ENCODE measurements at places on chromosomes 6 and 20.

- ATAC-seq, result no peak
Observed at GRCh38 chr6:53282234-53282633, 66.5 kb downstream of the ELOVL5 start.

DNA sequence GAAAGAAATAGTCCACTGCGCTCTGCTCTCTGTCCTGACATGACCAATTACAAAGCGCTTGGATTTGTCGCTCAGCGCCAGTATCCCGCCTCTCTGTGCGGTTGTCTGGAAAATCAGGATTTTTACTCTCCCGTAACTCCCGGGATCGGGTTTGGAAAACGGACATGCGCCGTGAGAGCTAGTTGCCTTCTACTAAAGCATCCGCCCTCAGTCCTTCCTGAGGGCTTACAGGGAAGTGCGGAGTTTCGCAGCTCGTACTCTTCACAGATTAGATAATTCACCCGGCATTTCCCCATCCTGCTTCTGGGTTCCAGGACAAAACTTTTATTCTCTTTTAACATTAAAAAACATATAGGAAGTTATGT is 427 bp upstream of the MKKS start:
- peak; percentile 89 for ATAC-seq

DNA sequence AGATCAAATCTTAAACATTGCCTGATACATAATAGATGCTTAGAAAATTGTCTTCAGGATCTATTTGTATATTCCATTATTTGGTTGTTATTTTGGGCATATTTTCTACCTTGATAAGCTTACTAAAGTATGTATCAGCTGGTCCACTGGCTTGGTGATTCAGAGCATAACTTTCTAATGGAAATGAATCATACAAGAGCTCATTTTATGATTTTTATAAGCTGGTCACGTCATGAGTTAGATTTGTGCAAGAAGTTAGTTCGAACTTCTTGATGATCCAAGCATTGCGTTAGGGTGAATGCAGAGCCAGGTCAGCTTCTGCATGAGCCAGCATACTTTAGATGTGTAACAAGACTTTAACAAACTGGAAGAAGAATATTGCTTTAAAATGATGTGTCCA is 144.5 kb upstream of the FLRT3 start:
- ATAC-seq, result no peak

DNA sequence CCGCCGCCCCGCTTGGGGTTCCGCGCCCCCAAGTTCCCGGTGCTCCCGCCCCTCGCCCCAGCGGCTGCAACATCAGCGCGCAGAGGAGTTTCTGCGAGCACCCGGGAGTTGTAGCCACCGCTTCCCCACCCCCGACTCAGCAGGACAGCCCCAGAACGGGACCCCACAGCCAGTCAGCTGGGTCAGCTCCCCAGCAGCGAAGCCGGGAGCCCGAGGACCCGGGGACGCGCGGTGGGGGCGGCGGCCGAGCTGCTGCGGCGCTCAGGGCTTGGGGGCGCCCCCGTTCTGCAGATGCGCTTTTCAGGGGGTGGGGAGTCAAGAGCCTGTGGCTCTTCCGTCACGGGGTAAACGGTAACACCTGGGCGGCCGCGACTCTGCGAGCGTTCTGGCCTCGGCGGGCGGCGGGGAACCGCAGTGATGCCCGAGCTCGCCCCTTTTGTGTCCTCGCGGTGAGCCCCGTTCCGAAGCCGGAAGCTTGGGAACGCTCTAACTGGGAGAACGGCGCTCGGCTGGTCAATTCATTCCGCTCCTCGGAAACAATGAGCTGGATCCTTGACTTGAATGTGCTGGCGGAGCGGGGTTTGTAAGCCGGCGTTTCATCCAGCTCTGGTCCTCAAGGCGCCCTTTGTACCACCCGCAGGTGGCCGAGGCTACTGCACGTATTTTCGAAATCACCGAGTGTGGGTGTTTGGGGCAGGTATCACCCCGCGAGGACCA is 774 bp downstream of the PLEKHG1 start:
- ATAC-seq, result peak; percentile 70

DNA sequence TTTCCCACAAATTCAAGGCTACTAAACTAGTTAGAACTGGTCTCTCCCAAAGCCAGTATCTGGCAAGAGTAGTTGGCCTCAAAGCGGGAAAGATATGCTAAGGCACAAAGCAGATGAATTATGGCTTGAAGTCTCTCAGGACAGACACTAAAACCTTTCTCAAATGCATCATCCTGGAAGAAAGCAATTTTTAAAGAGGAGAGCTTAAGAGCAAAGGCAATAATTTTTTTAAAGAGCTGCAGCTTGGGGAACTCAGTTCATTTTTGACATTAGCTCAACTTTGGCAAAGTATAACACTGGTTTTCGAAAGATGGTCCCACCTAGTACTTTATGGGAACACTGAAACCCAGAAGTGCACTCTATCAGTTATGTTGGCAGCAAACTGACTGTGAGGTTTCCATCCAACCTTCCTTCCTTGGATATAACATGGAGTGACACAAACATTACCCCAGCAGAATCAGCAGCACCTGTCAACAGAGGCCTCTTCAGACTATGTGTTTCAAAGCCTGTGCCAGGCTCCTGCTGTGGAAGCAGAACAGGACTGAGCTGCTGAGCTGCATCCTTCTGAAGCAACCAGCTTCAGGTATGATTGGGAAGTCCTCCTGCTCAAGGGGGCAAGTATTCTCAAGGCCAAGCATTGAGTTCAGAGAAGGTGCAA is 852.3 kb upstream of the HS3ST5 start:
- no peak for ATAC-seq

GRCh38 chr6:111031151-111031550 is 49.3 kb downstream of the RPF2 start:
- no peak for ATAC-seq

DNA sequence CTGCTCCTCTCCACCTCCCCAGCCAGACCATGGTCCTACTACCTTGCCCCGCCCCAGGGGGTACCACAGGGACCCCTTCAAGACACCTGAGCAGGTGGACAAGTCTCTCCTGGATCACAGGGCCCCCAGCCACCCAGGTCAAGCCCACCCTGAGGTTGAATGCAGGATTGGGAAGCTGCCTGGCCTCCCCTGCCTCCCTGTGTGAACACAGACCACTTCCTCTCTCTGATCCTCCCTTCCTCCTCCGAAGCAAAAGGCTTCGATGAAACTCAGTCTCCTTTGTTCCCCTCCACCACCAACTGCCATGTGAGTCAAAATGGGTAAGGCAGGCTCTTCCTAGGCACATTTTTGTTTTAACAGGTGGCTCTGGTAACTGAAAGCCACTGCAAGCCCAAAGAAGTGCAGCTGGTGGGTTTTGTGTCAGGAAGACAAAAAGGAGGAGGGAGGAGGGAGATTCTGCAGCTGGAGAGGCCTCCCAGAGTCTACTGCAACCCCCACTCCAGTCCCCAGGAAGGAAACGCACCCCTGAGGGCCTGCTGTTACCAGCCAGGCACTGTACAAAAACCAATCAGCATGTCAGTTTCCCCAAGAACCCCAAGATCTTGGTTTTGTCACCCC is 5.4 kb downstream of the ADA start:
- ATAC-seq, result no peak

GRCh38 chr6:100289285-100289684 is 175.4 kb downstream of the SIM1 start:
- ATAC-seq, result no peak

DNA sequence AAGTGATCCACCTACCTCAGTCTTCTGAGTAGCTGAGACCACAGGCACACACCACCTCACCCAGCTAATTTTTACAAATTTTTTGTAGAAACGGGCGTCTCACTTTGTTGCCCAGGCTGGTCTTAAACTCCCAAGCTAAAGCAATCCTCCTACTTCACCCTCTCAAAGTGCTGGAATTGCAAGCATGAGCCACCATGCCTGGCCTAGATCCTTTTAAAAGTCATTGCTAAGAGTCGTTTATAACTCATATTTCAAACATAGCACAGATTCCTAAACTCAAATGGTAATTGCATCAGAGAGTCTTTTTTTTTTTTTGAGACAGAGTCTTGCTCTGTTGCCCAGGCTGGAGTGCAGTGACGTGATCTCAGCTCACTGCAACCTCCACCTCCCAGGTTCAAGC is 7.7 kb upstream of the SAMHD1 start:
- no peak for ATAC-seq

DNA sequence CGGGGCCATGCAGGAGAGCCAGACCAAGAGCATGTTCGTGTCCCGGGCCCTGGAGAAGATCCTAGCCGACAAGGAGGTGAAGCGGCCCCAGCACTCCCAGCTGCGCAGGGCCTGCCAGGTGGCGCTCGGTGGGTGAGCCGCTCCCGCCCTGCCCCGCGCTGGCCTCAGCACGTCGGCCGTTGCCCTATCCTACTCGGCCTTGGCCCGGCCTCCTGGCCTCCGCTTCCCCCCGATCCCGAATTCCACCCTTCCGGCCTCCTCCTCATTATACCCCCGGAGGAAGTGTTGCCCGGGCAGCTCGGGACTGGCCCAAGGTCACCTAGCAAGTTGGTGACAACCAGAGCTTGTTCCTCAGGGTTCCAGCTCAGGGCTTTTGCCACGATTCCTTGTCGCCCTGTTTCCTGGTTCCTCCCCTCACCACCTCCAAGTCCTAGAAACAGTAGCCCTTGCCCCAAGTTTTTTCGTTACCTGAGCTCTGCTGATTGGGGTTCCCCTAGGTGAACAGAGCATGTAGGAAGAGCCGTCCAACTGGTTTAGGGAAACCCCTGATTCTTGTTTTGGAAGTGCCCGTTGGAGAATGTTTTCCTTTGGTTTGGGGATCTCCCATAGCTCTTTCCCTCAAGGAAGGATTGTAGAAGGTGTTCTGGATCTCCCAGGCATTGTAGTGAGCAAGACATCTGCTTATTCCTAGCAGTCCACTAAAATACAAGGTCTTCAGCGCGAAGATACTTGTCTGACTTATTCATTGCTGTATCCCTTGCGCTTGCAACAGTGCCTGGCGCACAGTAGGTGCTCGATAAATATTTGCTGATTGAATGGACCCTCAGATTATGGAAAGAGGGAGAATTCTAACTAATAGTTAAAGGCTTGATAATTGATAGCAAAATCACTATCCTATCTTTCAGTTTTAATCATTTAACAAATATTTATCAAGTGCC is 641 bp downstream of the ARFGEF2 start:
- ATAC-seq, result peak; percentile 71

DNA sequence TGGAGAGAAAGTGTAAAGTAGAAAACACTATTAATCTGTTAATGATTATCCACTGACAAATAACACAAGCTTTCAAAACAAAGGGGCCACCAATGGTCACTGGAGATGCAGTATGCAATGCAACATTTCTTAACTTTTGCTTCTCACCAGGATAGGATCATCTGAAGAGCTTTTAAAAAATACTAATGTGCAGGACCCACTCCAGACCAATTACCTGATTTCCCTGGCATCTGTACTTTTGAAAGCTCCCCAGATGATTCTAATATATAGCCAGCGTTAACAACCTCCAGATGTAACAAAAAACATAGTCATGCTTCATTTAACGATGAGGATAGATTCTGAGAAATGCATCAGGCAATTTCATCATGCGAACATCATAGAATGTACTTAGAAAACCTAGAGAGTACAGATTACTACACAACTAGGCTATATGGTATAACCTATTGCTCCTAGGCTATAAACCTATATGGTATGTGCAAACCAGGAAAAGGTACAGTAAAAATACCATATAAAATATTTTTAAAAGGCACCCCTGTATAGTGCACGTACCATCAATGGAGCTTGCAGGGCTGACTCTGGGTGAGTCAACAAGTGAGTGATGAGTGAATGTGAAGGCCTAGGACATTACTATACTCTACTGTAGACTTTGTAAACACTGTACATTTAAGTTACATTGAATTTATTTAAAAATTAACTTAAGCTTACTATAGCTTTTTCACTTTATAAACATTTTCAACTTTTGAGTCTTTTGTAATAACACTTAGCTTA is 69.2 kb downstream of the ATG5 start:
- ATAC-seq, result no peak

DNA sequence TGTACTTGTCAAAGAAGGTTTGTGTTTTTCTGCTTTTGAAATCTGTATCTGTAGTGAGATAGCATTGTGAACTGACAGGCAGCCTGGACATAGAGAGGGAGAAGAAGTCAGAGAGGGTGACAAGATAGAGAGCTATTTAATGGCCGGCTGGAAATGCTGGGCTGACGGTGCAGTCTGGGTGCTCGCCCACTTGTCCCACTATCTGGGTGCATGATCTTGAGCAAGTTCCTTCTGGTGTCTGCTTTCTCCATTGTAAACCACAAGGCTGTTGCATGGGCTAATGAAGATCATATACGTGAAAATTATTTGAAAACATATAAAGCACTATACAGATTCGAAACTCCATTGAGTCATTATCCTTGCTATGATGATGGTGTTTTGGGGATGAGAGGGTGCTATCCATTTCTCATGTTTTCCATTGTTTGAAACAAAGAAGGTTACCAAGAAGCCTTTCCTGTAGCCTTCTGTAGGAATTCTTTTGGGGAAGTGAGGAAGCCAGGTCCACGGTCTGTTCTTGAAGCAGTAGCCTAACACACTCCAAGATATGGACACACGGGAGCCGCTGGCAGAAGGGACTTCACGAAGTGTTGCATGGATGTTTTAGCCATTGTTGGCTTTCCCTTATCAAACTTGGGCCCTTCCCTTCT is 18.4 kb downstream of the CD83 start:
- no peak for ATAC-seq

DNA sequence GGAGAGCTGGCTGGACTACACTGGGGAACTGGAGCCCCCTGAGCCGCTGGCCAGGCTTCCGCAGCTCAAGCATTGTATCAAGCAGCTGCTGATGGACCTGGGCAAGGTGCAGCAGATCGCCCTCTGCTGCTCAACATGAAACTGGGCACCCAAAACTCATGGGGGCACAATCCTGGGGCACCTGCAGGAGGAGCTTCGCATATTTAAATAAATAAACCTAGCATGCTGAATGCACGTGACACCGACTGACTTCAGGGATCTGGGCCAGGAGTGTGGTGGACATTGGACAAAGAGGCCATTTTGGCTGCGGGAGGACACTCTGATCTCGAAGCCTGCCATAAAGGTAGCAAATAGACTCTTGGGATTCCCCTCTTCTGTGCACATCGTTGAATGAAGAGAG is 6.8 kb downstream of the SCAND1 start:
- ATAC-seq, result peak; percentile 27

DNA sequence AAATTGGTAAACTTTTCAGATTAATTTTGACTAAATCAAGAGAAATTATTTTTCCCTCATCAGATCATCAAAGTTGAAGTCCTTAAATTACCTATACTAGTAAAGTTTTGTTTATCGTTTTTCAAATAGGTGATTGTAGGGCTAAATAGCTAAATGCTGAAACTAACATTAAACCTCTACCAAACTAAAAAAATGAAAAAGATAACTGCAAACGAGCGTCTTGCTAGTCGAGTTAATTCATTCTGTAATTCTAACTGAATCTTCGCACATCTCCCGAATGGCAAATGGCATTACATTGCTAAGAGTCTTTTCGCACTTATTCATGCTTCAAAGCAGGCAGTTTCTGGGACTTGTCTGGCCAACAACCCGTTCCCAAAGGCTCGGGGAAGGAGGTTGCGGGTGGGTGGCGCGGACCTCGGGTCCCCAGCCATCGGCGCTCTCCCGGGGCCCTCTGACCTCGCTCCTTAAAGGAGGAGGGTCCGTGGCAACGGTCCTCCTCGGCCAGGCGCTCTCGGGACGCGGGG is 43.8 kb downstream of the POPDC3 start:
- no peak for ATAC-seq
